ENCODE measurements at places on chromosomes 2 and 18. TPM values are rescaled to one million over a fixed set of nuclear protein-coding genes. Genes with fewer than 3 reads are reported as not detected.

GYPC gene
- 150 TPM for total RNA-seq

DPP4 gene
- total RNA-seq: 12.9 TPM

HSBP1L1 gene
- 14.8 TPM for total RNA-seq

DNA sequence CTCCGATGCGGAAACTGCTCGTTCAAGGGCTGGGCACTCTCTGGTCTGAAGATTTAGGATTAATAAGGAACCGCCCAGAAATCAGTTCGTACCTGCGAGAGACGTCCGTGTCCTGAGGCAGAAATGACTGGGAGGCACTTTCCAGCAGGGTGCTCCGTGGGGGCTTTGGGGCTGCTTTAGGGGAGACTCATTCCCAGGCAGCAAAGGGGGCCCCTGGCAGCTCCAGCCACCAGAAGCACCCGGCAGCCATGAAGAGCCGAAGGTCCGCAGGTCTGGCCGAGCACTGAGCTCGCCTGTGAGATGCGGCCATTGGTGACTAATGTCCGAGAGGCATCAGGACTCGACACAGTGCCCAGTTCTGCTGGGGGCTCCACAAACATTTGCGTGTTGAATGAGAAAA is 20.9 kb downstream of the KCNG2 start:
- DNase-seq: no peak

- DNase-seq: no peak
These were observed 360.6 kb downstream of the RND3 start for GRCh38 chr2:150126839-150127238.

- DNase-seq: no peak
These were observed 35.5 kb downstream of the SIGLEC15 start for GRCh38 chr18:45860971-45861370.

- no peak for DNase-seq
These were observed 327.7 kb upstream of the ZNF804A start for GRCh38 chr2:184270660-184271059.

- no peak for DNase-seq
These were observed 206.4 kb upstream of the CHAC2 start for GRCh38 chr2:53561155-53561554.

- peak; percentile 8 for DNase-seq
These were observed 41.9 kb downstream of the SPTBN1 start for GRCh38 chr2:54497763-54498680.

- peak; percentile 77 for DNase-seq
These were observed 71.0 kb downstream of the ARL4C start for GRCh38 chr2:234425639-234426603.

All from activated naive CD4-positive, alpha-beta T cell treated with anti-CD3 and anti-CD28 coated beads for 36 hours (primary cell).